Common myeloid progenitor, CD34-positive (primary cell): ENCODE measurements at places on chromosomes 5 and 9.

GRCh38 chr9:77541600-77541999 lies 106.5 kb downstream of the GNA14 start:
- DNase-seq, result no peak
- no peak overlapping the region for H3K27ac ChIP-seq
- no peaks in the 10 kb centered on the region for H3K4me1 ChIP-seq
- H3K36me3 ChIP-seq, result no peaks in the 10 kb centered on the region

GRCh38 chr5:65919773-65920172 lies 6.6 kb upstream of the ERBIN start:
- H3K4me3 ChIP-seq, result no peak overlapping the region
- no peak for DNase-seq
- H3K27ac ChIP-seq, result no peak overlapping the region

DNA sequence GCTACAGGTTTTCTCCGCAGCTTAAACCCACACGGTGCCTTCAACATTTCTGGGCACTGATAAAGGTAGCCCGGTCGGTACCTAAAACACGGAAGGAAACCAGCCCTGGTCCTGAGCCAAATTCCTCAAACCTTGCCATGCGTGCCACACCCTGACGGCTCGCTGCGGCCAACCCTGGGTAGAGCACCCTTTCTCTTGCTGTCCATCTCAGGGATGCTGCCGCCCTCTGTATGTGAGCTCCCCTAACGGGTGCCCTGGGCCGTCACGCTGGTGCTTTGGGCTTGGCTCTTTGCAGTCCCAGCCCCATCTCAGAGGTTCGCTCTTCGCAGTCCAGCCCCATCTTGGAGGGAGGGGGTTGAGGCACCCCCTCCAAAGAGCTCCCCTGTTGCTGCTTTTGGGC lies 43.9 kb downstream of the PNPLA7 start:
- no peak overlapping the region for H3K4me3 ChIP-seq
- no peaks in the 10 kb centered on the region for H3K4me1 ChIP-seq
- no peaks in the 10 kb centered on the region for H3K36me3 ChIP-seq
- DNase-seq, result no peak
- H3K27ac ChIP-seq, result no peak overlapping the region

GRCh38 chr5:38720554-38721361 lies 125.1 kb upstream of the OSMR start:
- H3K4me3 ChIP-seq, result no peak overlapping the region
- H3K27me3 ChIP-seq, result no peaks in the 10 kb centered on the region
- DNase-seq, result no peak
- H3K36me3 ChIP-seq, result no peaks in the 10 kb centered on the region

GRCh38 chr9:104858271-104858670 lies 69.7 kb downstream of the ABCA1 start:
- no peaks in the 10 kb centered on the region for H3K36me3 ChIP-seq
- H3K4me3 ChIP-seq, result no peak overlapping the region
- H3K4me1 ChIP-seq, result peaks cover 15% of the 10 kb centered on the region

DNA sequence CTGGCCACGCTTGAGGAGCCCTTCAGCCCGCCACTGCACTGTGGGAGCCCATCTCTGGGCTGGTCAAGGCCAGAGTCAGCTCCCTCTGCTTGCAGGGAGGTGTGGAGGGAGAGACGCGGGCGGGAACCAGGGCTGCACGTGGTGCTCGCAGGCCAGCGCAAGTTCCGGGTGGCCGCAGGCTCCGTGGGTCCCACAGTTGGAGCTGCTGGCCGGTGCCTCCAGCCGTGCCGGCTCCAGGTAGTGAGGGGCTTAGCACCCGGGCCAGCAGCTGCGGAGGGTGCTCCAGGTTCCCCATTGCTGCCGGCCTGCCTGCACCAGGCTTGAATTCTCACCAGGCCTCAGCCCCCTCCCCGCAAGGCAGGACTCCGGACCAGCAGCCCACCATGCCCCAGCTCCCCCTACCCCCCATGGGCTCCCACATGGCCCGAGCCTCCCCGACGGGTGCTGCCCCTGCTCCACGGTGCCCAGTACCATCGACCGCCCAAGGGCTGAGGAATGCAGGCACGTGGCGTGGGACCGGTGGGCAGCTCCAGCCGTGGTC lies 192.8 kb upstream of the IZUMO3 start:
- no peak overlapping the region for H3K4me3 ChIP-seq
- no peaks in the 10 kb centered on the region for H3K36me3 ChIP-seq
- H3K27me3 ChIP-seq, result no peaks in the 10 kb centered on the region

GRCh38 chr5:124919076-124919475 lies 172.6 kb upstream of the ZNF608 start:
- no peak overlapping the region for H3K27ac ChIP-seq
- H3K4me3 ChIP-seq, result no peak overlapping the region
- no peaks in the 10 kb centered on the region for H3K36me3 ChIP-seq
- DNase-seq, result no peak
- no peaks in the 10 kb centered on the region for H3K27me3 ChIP-seq

DNA sequence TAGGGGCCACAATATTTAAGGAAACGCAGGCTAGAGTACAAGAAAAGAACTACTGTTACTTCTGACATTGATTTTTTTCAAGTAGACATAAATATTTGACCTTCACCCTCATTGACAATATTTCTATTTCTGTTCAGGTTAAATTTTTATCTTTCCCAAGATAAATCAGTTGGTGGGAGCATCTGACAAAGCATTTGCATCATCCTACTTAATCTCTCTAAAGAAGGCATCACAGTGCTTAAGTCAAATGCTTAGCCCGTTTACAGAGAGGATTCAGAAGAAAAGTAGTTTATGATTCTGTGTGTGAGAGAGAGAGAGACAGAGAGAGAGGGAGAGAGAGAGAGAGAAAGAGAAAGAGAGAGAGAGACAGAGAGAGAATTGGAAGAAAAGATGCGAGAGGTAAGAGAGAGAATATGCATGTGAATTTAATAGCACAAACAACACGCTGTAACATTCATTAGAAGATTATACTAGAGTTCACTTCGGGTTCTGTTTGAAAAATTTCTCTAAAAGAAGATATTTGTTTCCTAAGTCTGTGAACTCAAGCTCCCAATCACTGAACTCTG lies 1093.3 kb upstream of the CDH6 start:
- no peaks in the 10 kb centered on the region for H3K36me3 ChIP-seq
- H3K4me1 ChIP-seq, result no peaks in the 10 kb centered on the region
- H3K4me3 ChIP-seq, result no peak overlapping the region
- no peaks in the 10 kb centered on the region for H3K27me3 ChIP-seq
- DNase-seq, result no peak

GRCh38 chr9:135890190-135891026 lies 16.9 kb downstream of the CAMSAP1 start:
- H3K27me3 ChIP-seq, result no peaks in the 10 kb centered on the region
- no peak overlapping the region for H3K4me3 ChIP-seq
- no peak overlapping the region for H3K27ac ChIP-seq
- no peaks in the 10 kb centered on the region for H3K36me3 ChIP-seq
- no peak for DNase-seq
- no peaks in the 10 kb centered on the region for H3K4me1 ChIP-seq

DNA sequence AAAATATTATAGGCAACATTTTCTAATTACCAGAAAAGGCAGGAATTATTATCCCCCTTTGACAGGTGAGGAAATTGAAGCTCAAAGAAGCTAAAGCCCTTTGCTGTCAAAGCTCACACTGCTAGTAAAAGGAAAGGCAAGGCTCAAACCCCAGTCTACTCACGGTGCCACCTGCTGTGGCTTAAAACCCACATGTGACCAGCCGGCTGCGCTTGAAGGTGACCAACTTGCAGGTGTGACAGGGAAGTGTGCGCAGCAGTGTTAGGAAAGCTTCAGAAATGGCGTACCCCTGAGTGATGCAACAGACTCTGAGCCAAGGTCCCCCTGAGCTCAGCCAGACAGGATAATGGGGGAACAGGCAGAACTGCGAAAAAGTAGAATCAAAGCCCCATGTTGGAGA lies 45.2 kb downstream of the PAX5 start:
- peaks cover 44% of the 10 kb centered on the region for H3K27me3 ChIP-seq
- no peaks in the 10 kb centered on the region for H3K36me3 ChIP-seq
- H3K4me3 ChIP-seq, result no peak overlapping the region
- H3K27ac ChIP-seq, result no peak overlapping the region

DNA sequence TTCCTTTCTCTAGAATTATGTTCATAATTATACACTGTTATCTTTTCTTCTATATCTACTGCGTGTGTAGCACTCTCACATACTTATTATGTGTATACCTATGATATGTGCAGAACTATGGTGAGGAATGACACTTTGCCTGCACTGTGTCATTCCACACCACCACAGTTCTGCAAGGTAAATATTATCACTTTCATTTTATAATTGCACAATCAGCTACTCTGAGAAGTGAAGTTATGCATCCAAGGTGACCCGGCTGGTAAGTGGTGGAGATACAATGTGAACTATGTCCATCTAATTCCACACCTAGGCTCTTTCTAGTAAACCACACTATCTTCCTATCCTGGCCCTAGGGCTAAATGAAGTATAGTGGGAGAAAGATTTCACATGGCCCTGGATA lies 170.1 kb upstream of the ATP10B start:
- H3K36me3 ChIP-seq, result no peaks in the 10 kb centered on the region
- H3K27me3 ChIP-seq, result no peaks in the 10 kb centered on the region
- no peaks in the 10 kb centered on the region for H3K4me1 ChIP-seq
- no peak overlapping the region for H3K4me3 ChIP-seq
- H3K27ac ChIP-seq, result no peak overlapping the region

- no peaks in the 10 kb centered on the region for H3K27me3 ChIP-seq
- no peak for DNase-seq
- no peak overlapping the region for H3K27ac ChIP-seq
Observed at GRCh38 chr5:143186623-143187022, 216.9 kb downstream of the NR3C1 start.

- peaks cover 2% of the 10 kb centered on the region for H3K27me3 ChIP-seq
- no peak overlapping the region for H3K4me3 ChIP-seq
- DNase-seq, result no peak
- no peaks in the 10 kb centered on the region for H3K36me3 ChIP-seq
- H3K4me1 ChIP-seq, result no peaks in the 10 kb centered on the region
Observed at GRCh38 chr9:117434566-117434965, 19.7 kb upstream of the ASTN2 start.

DNA sequence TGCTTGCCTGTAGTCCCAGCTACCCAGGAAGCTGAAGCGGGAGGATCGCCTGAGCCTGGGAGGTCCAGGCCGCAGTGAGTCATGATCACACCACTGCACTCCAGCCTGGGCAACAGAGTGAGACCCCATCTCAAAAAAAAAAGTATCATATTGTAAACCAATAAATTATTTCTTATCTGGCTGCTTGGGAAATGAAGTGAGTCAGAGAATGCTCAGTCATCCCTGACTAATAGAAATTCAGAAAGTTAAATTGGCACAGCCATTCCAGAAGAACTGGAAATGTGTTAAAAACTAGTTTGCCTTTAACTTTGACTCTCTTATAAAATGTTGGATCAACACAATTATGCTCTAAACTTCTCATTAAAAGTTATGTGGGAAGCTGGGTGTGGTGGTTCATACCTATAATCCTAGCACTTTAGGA lies 9.8 kb upstream of the GNE start:
- no peaks in the 10 kb centered on the region for H3K36me3 ChIP-seq
- H3K4me1 ChIP-seq, result no peaks in the 10 kb centered on the region
- no peak for DNase-seq
- H3K4me3 ChIP-seq, result no peak overlapping the region

GRCh38 chr5:29547236-29547865 lies 1646.1 kb upstream of the CDH6 start:
- no peaks in the 10 kb centered on the region for H3K36me3 ChIP-seq
- no peak overlapping the region for H3K4me3 ChIP-seq
- no peaks in the 10 kb centered on the region for H3K27me3 ChIP-seq
- DNase-seq, result peak; percentile 65
- no peaks in the 10 kb centered on the region for H3K4me1 ChIP-seq

DNA sequence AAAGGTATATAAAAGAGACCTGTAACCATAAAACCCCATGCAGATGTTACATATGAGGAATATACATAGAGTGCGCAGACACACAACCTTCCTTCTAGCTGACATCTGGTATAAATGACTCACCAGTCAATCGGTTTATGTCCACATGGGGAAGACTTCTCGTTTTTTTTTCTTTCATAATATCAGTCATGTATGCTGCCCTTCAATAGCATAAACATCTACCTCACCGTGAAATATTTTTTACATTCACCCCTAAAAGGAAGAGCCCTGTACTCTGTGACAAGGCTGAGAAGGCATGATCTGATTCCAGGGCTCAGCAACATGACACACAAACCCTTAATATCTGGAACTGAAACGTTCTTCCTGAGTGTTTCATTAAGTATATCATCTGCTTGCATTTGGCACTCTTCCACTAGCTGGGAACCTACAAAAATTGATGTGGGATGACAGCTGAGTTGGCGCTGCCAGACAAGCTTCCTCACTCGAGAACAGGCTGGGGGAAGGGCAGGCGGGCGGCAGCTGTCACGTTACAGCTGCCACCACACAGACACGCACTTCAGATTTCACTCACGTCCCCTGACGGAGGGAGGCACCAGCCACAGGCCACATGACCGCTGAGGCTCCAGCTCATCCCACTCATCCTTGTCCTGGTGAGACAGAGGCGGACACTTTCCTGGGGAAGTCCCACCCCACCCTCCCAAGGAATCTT lies 74.2 kb downstream of the SHB start:
- peak; percentile 95 for DNase-seq
- H3K4me1 ChIP-seq, result peaks cover 25% of the 10 kb centered on the region
- peak overlapping the region; percentile 73 for H3K27ac ChIP-seq
- H3K36me3 ChIP-seq, result no peaks in the 10 kb centered on the region
- no peaks in the 10 kb centered on the region for H3K27me3 ChIP-seq

DNA sequence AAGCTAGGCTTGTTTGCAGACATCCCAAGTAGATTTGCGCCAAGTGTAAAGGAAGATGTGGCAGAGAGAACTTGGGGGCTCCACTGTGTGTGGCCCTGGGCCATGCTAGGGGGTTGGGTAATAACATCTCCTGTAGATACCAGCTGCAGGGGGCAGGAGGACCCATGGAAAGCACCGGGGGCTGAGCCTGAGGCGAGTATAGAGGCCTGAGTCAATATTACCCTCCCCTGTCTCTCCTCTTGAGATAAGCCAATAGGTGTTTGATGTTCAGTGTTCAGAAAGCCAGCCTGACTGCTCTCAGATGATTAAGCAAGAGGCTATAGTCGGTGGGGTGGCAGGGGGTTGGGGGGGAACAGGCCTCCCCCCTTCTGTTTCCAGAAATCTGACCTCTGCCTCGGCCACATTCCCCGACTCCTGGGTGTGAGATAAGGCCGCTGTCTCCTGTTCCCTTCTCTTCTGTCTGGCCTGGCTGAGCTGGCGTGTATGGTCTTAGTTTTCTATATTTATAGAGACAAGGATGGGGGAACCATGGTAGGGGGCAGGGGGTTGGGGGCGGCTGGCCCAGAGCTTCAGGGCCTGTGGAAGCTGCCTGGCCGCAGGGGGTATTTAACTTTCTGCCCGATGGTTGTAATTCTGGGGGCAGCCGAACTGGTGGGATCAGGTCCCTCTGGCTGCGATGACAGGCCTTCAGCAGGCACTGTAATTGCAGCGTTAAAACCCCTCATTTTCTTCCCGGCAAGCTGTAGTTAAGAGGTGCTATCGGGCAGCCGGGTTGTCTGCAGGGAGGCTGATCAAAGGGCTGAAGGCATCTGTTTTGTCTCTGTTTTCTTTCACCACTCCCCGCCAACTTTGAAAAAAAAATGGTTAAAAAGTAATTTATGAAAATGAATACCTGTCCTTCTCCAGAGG lies 292.0 kb downstream of the NSG2 start:
- no peaks in the 10 kb centered on the region for H3K4me1 ChIP-seq
- no peaks in the 10 kb centered on the region for H3K36me3 ChIP-seq
- H3K27me3 ChIP-seq, result peaks cover 12% of the 10 kb centered on the region
- no peak overlapping the region for H3K27ac ChIP-seq

GRCh38 chr5:176134529-176135223 lies 103.5 kb upstream of the SIMC1 start:
- H3K36me3 ChIP-seq, result no peaks in the 10 kb centered on the region
- no peak for DNase-seq
- H3K27ac ChIP-seq, result no peak overlapping the region
- no peaks in the 10 kb centered on the region for H3K27me3 ChIP-seq
- H3K4me3 ChIP-seq, result peak overlapping the region; percentile 73
- H3K4me1 ChIP-seq, result peaks cover 14% of the 10 kb centered on the region
